ENCODE measurements at places on chromosomes 7 and 10. TPM values are rescaled to one million over a fixed set of nuclear protein-coding genes. Genes with fewer than 3 reads are reported as not detected.

- no peak for DNase-seq
These were observed 80.3 kb downstream of the FAM53B start for GRCh38 chr10:124663766-124664360.

Gene HKDC1
- 0.09 TPM for polyA plus RNA-seq

GRCh38 chr7:74129887-74130286 is 44.3 kb upstream of the EIF4H start:
- DNase-seq, result no peak

GRCh38 chr7:149141893-149142292 is 5.4 kb upstream of the ZNF398 start:
- no peak for DNase-seq

Gene RP9
- polyA plus RNA-seq, result 29.5 TPM
